Nephron progenitor cell (in vitro differentiated cells): ENCODE measurements at places on chromosomes 16 and 17.
A peak's percentile ranks its signal among the peaks of the same experiment; 100 is the strongest.

DNA sequence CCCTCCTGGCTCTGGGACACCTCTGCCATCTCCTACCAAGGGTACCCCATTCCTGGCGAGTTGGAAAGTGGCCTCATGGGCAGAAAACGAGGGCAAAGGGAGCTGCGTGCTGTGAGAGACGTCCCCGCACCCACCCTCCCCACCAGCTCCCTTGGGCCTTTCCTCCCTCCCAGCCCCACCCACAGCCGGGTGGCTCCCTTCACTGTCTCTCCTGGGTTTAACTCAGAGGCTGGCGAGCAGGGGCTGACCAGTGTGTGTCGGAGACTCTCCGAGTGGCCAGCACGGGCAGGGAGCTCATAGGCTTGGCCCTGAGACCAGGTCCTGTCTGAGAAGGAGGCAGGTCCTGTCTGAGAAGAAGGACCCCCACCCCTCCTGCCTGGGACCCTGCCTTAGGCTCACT lies 26.1 kb downstream of the METRNL start:
- no peak for DNase-seq

DNA sequence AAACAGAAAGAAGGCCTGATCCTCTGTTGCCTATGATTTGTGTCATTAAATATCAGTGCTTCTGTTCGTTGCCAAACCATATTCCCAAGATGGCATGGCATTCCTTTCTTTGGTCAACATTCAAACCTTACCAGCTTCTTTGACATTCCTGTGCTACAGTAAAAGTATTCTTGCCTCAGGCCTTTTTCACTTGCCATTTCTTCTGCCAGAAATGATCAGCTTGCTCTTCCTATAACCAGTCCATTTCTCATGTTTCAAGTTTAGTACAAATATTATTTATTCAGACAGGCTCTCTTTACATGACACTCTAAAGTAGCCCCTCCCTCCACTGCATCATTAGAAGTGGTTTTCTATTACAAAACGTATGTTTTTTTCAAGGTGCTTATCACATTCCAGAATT lies 278.3 kb downstream of the KCNJ2 start:
- DNase-seq: no peak

DNA sequence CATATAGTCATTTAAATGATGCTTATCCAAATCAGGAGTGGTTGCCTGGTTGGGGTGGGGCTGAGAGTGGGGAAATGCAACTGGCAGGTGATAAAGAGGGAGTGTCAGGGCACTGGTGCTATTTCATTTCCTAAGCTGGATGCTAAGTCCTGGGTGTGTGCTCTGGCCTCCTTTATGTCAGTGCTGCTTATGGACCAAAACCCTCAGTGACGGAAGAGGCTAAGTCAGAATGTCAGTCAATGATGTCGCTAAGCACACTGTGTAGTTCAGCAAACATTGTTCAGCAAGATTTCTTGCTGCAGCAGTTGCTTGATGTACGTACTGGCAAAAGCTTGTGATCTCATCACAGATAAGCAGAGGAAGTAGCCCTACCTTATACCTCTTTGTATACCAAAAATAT lies 16.4 kb upstream of the FLCN start:
- DNase-seq: no peak

- DNase-seq: no peak
Observed at GRCh38 chr16:64452446-64452845, 669.4 kb downstream of the CDH11 start.

GRCh38 chr17:71251276-71251675 lies 869.5 kb upstream of the SOX9 start:
- no peak for DNase-seq

GRCh38 chr16:82067042-82067803 lies 32.2 kb downstream of the HSD17B2 start:
- DNase-seq: no peak

DNA sequence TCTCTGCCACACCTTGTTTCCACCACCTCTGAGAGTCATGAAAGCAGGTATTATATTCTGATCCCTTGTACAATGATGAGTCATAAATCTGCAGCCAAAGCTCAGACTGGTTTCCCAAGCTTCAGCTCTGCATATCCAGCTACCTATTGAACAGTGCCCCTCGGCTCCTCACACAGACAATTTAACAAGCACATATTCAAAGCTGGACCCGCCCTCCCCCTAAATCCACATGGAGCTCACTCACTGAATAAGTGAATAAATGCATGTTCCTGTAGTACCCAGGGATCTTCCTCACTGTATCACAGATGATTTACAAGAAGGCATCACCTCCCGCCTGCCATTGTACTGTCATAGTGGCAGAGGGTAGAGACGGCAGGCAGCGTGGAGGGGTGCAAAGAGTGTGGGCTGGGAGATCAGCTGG lies 516.4 kb downstream of the GRIN2A start:
- DNase-seq: no peak

- no peak for DNase-seq
Observed at GRCh38 chr17:40932608-40933007, 4.8 kb downstream of the KRT23 start.

DNA sequence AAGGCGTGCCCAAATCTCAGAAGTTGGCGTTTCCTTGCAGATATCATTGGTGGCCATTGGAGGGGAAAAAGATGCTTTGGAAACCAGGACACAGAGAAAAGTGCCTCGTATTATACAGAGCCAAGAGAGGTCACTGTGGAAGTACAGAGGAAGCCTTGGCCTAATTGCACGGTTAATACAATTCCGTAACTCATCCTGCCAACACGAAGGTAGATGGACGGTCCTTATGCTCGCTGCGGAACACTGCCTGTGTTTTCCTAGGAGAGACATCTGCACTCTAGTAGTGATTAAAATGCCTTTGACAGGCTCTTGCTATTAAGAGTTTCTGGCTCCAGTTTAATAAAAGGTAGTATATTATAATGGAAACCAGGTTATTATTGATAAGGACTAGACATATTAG lies 536.4 kb downstream of the WWOX start:
- DNase-seq: no peak

- peak; percentile 27 for DNase-seq
Observed at GRCh38 chr17:63826468-63827001, 696 bp upstream of the PSMC5 start.

GRCh38 chr17:28997806-28998205 lies 8.0 kb downstream of the SEZ6 start:
- DNase-seq: no peak

GRCh38 chr17:20989481-20989880 lies 53.3 kb downstream of the USP22 start:
- no peak for DNase-seq

- peak; percentile 56 for DNase-seq
Observed at GRCh38 chr17:48722915-48723422, at the start of gene PRAC2. PRAC2 (plus strand) TSS chr17:48723185; CDS start chr17:48724411, 1,226 bp downstream.

DNA sequence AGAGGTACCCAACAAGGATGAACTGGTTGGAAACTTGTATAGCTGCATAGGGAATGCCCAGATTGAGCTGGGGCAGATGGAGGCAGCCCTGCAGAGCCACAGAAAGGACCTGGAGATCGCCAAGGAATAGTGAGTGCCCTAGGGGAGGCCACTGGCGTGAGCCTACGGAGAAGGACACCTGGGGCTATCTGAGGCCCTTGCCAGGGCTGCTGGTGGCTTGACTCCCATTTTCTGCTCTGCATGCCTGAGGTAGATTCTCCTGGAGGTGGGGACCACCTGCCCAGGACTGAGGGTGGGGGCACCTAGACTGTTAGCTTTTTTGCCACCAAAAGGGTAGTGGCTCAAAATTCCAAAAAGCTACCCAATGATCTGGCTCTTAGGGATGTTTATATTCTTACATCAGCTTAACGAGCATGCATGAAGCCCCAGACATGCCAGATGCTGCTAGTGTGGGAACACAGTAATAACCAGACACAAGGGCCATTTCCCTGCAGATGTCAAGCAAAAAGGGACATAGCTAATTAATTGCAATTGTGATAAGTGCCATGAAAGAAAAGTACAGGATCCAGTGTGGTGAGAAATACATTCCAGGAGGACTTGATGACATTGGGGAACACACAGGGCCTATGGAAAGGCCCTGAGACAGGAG lies 8.8 kb downstream of the ODAD4 start:
- no peak for DNase-seq

GRCh38 chr17:78314683-78315354 lies 45.1 kb downstream of the SOCS3 start:
- DNase-seq: no peak

GRCh38 chr17:20948984-20949777 lies 93.6 kb downstream of the USP22 start:
- DNase-seq: no peak

- DNase-seq: no peak
Observed at GRCh38 chr17:39212195-39212810, 12.2 kb downstream of the RPL19 start.

- DNase-seq: no peak
Observed at GRCh38 chr17:17348872-17349723, 45.9 kb downstream of the NT5M start.
